Mucosa of gallbladder (tissue), 1 donor: ENCODE measurements at places on chromosomes 3 and 15.

- DNase-seq: no peak
Observed at GRCh38 chr15:83099290-83099689, 8.2 kb upstream of the TM6SF1 start.

- DNase-seq: no peak
Observed at GRCh38 chr15:86231864-86232721, 152.4 kb downstream of the AGBL1 start.

- no peak for DNase-seq
Observed at GRCh38 chr3:31165399-31165860, 271.0 kb upstream of the GADL1 start.

- no peak for DNase-seq
Observed at GRCh38 chr15:33618350-33618749, 307.6 kb downstream of the RYR3 start.

GRCh38 chr3:17942856-17943255 is 200.4 kb upstream of the TBC1D5 start:
- no peak for DNase-seq

GRCh38 chr15:31606194-31606669 is 279.6 kb downstream of the KLF13 start:
- no peak for DNase-seq

DNA sequence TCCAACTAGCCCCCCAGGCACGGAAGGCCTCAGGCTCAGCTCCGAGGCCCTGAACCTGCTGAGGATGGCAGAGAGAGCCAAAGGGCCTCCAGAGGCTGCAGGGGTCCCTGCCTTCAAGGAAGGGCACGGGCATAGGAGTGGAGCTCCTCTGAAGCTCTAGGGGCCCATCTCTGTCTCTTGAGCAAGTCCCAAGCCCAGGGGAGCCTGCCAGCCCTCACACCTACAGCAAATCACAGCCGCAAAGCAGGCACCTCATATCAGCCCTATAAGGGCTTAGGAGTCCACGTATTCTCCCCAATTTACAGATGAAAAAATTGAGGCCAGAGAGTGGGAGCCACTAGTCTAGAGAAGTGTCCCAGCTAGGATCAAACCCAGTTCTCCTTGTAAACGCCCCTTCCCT is 14.2 kb downstream of the PSTPIP1 start:
- no peak for DNase-seq

DNA sequence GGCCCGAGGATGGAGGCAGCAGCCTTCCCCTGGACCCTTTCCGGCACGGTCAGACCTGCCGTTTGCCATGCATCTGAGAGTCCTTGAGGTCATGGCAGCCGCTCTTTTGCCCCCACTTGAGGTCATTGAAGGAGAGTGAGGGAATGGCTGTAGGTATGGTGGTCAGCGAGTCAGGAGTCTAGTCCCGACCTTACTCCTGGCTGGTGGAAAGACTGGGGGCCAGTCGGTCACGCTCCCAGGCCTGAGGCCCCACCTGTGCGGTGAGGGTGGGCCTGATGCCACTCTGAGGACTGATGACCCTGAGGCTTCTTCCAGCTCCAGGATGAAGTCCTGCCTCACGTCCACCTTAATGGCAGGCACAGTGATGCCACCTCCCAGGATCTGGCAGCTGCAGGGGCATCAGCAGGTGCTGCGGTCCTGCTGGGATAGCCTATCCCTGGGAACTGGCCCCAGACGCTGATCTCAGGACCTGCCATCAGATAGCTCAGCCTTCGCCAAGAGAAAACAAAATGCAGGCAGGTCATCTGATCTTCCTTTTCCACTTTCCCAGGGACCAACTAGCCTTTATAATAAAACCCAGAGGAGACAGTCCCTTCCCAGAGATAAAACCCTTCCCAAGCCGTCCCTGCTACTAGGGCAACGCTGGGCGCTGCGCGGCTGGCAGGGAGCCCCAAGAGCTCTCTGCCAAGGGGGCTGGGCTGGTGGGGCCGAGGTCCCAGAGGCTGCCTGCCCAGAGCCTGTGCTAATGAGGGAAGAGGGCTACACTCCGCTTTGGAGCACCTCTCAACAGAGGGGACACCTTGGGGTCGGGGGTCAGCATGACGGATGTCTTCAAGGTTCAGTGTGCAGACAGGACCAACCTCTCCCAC is 42.2 kb downstream of the TM2D3 start:
- DNase-seq: no peak

GRCh38 chr15:45785897-45786296 is 151.1 kb downstream of the SQOR start:
- no peak for DNase-seq

DNA sequence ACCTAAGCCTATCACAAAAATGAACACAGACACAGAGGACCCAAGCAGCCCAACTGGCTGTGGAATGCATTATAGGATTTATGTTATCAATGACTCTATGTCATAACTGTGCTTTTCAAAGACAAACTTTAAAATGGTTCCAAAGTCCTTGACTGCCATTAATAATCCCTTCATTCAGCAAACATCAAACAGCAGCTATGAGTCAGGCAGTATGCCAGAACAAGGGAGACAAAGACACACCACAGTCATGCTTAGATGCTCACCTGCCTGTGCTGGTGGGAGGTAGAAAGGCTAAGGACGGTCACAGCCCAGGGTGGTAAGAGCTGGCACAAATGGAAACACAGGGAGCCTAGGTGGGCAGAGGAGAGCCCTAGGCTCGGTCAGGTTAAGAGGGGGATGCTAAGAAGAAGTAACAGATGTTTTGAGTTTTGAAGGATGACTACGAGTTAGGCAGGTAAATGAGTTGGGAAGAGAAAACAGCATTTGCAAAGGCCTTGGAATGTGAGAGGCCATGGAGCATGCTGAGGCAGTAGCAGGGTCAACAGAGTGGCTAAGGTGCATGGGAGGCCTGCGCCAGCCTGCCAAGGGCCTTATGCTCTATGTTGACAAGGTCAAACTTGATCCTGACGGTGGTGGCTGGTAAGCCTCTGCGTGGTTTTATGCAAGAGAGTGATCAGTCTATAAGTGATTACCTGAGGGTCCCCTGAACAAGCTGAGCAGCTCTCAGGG is 23.0 kb downstream of the NMNAT3 start:
- peak; percentile 53 for DNase-seq

DNA sequence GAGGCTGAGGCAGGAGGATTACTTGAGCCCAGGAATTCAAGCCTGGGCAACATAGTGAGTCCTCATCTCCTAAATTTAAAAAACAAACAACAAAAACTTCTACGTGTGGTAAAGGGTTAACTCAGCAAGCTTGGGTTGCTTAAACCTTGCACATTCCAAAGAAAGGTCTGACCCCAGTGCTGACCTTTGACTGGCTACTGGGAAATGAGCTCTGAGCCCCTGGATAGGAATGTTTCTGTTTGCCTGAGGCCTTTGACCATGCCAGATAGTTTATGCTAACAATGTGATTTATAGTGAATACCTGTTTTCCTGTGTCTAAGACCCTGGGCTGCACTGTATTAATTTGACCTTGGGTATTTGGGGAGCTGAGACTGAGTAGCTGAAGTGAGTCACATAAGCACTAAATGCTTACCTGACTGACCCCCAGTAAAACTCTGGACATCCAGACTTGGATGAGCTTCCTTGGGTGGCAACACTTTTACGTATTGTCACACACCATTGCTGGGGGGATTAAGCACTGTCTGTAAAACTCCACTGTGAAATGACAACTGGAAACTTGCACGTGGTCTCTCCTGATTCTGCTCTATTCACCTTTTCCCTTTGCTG is 20.7 kb downstream of the TCAIM start:
- no peak for DNase-seq

- no peak for DNase-seq
Observed at GRCh38 chr3:65901226-65901625, 137.5 kb downstream of the MAGI1 start.

DNA sequence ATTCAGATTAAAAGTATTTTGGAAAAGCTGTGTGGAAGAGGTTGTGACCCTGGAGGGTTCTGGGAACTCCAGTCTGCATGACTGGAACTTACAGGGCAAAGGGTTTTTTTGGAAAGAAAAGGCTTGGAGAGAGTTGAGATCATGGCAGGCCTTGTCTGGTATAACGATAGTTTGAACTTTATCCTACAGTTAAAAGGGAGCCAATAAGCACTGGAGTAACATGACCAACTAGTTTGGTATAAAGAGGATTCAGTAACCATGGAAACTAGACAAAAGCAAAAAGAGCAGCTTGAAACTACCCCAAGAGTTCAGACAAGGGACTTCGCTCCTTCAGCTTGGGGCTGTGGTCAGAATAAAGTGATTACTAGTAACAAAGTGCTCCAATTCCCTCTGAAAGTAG is 151.2 kb upstream of the TMCO5A start:
- DNase-seq: no peak

GRCh38 chr3:174441588-174442301 is 417.4 kb upstream of the NAALADL2 start:
- no peak for DNase-seq

DNA sequence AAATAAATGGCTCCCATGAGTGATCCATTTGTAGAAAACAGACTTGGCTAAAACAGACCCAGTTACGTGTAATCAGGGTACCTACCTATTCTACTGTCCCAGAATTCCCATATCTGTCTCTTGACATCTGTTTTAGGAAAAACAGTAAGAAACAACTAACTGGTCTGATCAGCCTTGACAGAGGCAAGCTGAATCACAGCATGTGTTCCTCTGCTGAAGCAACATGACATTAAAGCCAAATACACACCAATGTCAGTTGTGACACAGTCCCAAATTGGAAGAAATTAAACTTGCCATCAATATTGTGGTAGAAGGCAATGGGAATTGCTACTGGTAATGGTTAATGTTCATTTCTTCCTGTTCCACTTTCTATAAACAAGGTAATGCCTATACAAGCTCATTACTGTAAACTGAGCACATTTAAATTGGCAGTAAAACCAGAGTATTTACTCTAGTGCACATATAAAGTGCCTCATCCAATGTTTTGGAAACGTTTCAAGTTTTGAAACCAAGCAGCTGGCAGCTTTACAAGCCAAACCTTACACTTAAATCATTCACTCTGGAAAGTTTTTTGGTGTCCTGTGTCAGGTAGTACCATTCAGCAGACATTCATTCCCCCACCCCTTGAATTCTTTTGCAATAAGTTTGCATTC is 27.0 kb downstream of the ALDH1A2 start:
- DNase-seq: peak; percentile 50

- no peak for DNase-seq
Observed at GRCh38 chr15:48596841-48597240, 48.7 kb downstream of the FBN1 start.

DNA sequence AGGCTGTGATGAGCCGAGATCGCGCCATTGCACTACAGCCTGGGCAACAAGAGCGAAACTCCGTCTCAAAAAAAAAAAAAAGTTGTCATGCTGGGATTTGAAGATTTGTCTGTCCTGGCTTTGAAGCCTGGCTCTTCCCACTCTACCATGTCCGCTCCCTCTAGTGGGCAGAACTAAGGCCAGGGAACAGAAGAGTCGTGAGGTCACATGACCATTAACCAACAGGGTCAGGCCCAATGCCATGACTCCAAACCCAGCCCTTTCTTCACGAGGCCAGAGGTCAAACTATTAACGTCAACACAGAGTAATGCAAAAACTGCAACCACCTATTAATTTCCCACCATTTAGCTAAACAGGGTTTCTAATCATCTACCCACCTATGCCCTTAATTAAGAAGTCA is 212.1 kb downstream of the ADAMTS17 start:
- no peak for DNase-seq

DNA sequence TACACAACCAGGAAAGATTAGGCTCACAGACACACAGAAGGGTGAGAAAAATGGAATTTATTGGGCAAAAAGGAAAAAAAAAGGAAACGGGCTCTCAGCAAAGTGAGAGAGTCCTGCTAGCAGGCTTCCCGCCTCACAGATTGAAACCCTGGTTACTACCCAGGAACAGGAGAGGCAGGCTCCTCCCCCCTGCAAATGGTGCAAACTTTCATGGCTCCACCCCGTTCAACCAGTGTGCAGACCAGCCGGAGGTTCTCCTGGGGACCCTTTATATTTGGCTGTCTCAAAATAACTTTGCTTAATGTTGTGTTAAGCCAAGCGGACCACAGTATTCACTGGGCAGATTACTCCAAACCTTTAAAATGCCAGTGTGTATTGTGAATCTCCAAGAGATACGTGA is 40.3 kb downstream of the IL1RAP start:
- no peak for DNase-seq

- DNase-seq: no peak
Observed at GRCh38 chr3:112304611-112305010, 10.6 kb upstream of the SLC9C1 start.

GRCh38 chr3:13558651-13559050 is 9.7 kb downstream of the FBLN2 start:
- no peak for DNase-seq

DNA sequence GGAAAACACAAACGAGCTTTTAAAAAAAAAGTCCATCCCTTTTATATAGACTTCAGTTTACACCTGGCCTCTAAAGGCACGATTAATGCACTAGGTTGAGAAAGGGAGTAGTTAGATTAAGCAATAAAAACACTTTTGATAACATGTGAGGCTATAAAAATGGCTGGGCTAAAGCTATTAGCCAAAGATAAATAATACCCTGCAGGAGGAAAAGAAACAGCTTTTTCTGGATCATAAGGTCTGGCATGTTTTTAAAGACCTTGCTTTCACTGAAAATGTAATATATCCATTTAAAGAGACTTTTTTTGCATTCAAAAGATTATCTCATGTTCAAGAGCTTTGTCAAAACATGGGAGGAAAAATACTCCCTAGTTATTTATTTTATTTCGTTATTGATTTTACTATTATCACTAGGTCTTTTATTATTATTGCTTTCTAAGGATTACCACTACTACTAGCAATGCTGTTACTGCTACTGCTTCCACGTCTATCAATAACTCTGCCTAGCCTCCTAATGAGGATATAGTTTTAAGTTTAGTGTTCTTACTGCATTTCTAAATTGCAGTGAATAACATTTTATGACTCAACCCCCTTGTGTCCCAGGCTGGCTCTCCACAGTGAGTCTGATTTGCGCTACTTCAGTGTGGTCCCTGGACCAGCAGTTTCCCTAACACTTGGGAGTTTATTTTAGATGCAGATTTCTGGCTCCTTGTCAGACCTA is 93.4 kb downstream of the THRB start:
- DNase-seq: no peak

DNA sequence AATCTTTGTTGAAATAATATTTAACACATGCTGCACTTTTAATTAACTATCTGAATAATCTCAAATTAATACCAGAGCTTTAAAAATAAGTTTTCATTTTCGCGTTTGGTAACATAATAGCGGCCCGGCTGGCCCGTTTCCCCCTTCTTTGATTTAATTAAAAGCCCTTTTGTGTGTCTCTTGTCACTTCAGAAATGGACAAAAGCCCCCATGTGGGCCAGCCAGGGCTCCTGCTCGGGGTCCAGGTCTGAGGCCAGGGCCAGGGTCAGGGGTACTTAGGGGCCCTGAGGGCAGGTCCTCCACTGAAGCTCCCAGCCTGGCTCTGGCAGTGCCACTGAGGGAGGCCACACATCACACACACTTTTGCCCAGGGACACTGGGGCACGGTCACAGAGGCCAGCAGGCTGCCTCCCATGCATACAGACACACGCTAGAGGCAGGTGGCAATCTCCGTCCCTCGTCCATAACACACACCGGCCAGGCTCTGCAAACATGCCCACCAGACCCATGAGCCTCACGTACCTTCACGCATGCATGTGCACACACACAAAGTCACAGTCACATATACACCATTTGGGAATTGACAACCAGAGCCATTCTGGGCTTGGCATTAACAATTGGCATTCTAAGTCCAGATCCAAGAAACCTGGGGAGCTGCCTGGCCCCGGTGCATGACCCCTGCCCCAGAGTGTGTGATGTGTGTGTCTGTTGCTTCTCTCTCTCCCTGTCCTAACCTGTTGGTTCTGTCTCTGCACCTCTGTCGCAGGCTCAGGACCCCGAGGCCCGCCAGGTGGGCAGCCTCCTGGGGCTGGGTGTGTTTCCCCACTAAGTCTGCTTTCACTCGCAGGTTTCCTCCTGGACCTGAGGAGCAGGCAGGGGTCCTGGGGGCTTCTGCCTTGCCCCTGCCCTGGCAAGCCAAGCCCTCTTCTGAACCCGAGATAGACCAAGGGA is 38.5 kb downstream of the DNAJB8 start:
- DNase-seq: no peak
